ENCODE measurements at places on chromosomes 12 and 14.

DNA sequence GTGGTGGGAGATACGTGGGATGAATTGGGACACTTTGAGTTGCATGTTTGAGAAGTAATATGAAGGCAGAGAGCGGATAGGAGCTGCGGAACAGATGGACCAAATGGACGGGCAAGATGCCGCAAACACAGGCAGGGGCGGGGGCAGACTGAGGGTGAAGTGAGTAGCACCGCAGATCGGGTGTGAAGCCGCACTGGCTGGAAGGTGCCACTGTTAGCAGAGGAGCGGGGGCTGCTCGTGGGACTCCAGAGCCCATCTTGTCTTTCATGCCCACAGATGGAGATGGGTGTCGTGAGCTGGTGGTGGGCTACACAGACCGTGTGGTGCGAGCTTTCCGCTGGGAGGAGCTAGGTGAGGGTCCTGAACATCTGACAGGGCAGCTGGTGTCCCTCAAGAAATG is 7.3 kb downstream of the ITFG2 start:
- DNase-seq, result no peak

DNA sequence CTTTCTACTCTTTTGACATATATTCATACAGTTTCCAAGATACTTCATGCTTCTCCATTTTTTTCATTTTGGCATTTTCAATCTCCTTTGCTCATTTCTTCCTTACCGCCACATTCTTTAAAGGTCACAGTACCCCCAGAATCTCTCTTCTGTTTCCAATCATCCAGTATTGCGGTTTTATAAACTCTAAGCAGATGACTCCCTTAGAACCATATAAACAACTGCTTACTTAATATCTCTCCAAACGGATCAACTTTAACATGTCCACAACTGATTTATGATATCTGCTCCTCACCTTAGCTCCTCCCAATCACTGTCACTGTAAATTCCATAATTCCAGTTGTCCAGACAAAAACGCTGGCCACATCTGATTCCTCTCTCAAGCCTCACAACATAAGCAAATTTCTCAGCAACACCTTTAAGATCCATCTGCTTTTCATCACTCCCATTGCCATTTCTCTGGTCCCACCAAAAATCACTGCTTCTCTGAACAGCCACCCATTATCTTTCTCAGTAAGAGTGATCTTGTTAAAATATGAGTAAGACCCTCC is 49.6 kb downstream of the HNRNPC start:
- no peak for DNase-seq

GRCh38 chr12:109822951-109823411 is 10.2 kb downstream of the TRPV4 start:
- no peak for DNase-seq

DNA sequence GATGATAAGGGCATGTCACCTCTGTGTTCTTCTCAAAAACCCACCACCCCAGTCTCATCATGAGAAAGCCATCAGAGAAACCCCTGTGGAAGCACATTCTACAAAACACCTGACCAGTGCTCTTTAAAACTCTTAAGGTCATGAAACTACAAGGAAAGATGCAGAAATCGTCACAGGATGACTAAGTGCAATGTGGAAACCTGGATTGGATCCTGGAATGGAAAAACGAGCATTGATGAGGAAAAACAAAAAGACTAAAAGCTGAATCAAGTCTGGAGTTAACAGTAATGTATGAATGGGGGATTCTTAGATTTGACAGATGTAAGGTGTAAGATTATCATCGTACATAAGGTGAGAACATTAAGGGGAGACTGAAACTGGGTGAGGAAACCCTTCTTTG is 211.0 kb downstream of the TBX5 start:
- DNase-seq, result no peak

DNA sequence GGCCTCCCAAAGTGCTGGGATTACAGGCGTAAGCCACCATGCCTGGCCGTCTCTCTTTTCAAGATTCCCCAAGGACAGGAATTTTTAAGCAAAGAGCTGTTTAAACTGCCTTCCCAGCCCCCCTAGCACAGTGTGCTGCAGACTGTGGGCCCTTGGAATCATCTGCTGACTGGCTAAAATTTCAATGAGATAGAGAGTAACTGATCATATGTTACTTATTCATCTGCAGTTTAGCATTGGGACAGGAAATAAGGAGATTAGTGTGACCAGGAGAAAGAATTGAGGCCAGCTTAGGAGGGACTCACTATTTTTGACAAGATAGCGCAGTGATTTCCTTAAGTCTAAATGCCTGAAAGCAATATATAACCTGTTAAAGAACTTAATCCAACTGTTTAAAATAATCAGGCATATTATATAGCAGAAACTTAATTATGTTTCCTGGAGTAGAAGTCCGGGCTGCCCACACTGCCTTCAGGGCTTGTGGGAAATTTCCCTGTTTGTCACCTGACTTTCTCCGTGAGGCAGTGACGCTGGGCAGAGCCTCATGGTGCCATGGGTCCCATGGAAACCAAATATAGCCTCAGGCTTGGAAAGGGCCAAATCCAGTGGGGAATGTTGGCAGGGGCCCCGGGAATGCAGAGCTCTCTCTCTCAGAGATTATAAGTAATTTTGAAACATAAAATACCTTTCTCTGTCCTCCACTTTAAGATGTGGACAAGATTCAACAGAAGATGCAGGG is 22.8 kb upstream of the CEBPE start:
- DNase-seq, result no peak
